WTC11 (cell line): ENCODE measurements at places on chromosomes 6 and 20. TPM values are rescaled to one million over a fixed set of nuclear protein-coding genes. Genes with fewer than 3 reads are reported as not detected.
A peak's percentile ranks its signal among the peaks of the same experiment; 100 is the strongest.

- no peaks in the 10 kb centered on the region for H3K27me3 ChIP-seq
- no peak overlapping the region for H3K27ac ChIP-seq
- 0 out of 2 replicates have a peak, but pooled peaks cover under 1% of the 10 kb centered on the region for H3K36me3 ChIP-seq
- H3K4me1 ChIP-seq, result peaks cover 12% of the 10 kb centered on the region
- no peak for DNase-seq
- no peak overlapping the region for H3K4me3 ChIP-seq
Measured at GRCh38 chr20:48720256-48720985, 107.4 kb downstream of the PREX1 start.

GRCh38 chr6:97205966-97206365, 77.0 kb downstream of the MMS22L start:
- H3K27me3 ChIP-seq, result no peaks in the 10 kb centered on the region
- peaks cover 3% of the 10 kb centered on the region; the same call in 1 of the 2 replicates for H3K36me3 ChIP-seq
- peak overlapping the region; percentile 27 for H3K4me3 ChIP-seq
- H3K27ac ChIP-seq, result 0 out of 2 replicates have a peak overlapping the region, but pooled peaks have one; percentile 78

- peaks cover 7% of the 10 kb centered on the region; the same call in 1 of the 2 replicates for H3K4me1 ChIP-seq
- no peak overlapping the region for H3K27ac ChIP-seq
- H3K27me3 ChIP-seq, result no peaks in the 10 kb centered on the region
- H3K36me3 ChIP-seq, result 0 out of 2 replicates have a peak, but pooled peaks cover 5% of the 10 kb centered on the region
- no peak for DNase-seq
- H3K4me3 ChIP-seq, result no peak overlapping the region
Measured at GRCh38 chr20:15866916-15867730, 706.1 kb downstream of the KIF16B start.

GRCh38 chr6:3367630-3368029, 89.2 kb downstream of the SLC22A23 start:
- no peak overlapping the region for H3K27ac ChIP-seq
- peaks cover 3% of the 10 kb centered on the region for H3K36me3 ChIP-seq
- peaks cover 49% of the 10 kb centered on the region for H3K4me1 ChIP-seq
- no peaks in the 10 kb centered on the region for H3K27me3 ChIP-seq
- no peak for DNase-seq
- no peak overlapping the region for H3K4me3 ChIP-seq

DNA sequence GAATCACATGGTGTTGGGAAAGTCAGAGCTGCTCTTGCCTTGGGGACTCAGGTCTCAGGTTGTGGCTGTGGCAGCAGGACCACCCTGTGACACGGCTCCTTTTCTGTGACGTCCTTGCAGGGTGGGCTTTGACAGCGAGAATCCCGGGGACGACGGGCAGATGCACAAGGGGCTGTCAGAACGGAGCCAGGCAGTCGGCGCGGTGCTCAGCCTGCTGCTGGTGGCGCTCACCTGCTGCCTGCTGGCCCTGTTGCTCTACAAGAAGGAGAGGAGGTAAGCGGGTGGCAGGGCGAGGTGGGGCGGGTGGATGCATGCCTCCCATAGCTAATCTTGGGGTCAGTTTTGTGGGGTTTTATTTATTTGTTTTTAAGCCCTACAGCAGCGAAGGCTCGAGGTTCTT, 19.2 kb upstream of the SLC22A1 start:
- peak overlapping the region; percentile 29 for H3K27ac ChIP-seq
- no peaks in the 10 kb centered on the region for H3K4me1 ChIP-seq
- peaks cover 48% of the 10 kb centered on the region for H3K36me3 ChIP-seq
- no peak overlapping the region for H3K4me3 ChIP-seq
- no peaks in the 10 kb centered on the region for H3K27me3 ChIP-seq
- no peak for DNase-seq

- no peak for DNase-seq
- H3K4me1 ChIP-seq, result peaks cover 9% of the 10 kb centered on the region
- peaks cover 15% of the 10 kb centered on the region for H3K27me3 ChIP-seq
- H3K4me3 ChIP-seq, result no peak overlapping the region
- no peaks in the 10 kb centered on the region for H3K36me3 ChIP-seq
Measured at GRCh38 chr20:881051-881782, 34.9 kb downstream of the ANGPT4 start.

DNA sequence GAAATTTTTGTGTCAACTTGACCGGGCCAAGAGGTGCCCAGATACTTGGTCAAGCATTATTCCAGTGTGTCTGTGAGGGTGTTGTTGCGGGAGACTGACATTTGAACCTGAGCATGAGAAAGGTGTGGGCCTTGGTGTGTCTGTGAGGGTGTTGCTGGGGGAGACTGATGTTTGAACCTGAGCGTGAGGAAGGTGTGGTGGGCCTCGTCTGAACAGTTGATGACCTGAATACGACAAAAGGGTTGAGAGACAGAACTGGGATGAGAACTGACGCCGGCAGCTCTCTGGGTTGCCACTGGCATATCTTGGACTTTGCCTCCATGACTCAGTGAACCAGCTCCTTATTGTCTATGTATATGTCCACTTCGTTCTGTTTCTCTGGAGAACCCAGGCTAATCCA, 240.5 kb downstream of the ERMARD start:
- H3K4me1 ChIP-seq, result peaks cover 7% of the 10 kb centered on the region
- DNase-seq, result no peak
- H3K36me3 ChIP-seq, result no peaks in the 10 kb centered on the region
- no peak overlapping the region for H3K4me3 ChIP-seq
- no peak overlapping the region for H3K27ac ChIP-seq

The NKAPL gene
- total RNA-seq, result 0.26 to 0.46 TPM (median 0.41 TPM) in 3 replicates

The MYCT1 gene
- 1.4 to 2.0 TPM (median 1.5 TPM) in 3 replicates for total RNA-seq

The TBX18 gene
- 0.15 TPM in 1 of 3 replicates, not detected in the others for total RNA-seq
